ENCODE measurements at places on chromosomes 11 and 22.

- DNase-seq: no peak
These were observed 50.5 kb upstream of the PARVG start for GRCh38 chr22:44130076-44130711.

DNA sequence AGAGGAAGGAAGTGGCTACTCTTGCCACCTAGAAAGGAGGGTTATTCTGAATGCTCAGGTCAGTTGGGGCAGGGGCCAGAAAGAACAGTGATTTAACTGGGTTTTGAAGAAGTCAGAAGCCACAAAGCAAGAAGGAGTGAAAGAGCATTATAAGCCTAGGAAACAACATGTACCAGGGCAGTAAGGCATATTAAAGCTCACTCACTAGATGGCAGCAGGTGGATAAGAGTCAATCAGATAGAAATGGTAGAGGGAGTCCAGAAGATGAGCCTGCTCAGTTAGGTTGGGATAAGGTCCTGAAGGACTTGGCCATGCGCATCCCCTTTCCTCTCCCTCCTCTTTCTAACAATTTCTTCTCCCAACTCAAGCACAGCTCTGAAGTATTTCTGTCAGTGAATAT is 22.0 kb upstream of the PATE1 start:
- DNase-seq: peak; percentile 47

- peak; percentile 86 for DNase-seq
These were observed 56.9 kb downstream of the PACS1 start for GRCh38 chr11:66126808-66127555.

DNA sequence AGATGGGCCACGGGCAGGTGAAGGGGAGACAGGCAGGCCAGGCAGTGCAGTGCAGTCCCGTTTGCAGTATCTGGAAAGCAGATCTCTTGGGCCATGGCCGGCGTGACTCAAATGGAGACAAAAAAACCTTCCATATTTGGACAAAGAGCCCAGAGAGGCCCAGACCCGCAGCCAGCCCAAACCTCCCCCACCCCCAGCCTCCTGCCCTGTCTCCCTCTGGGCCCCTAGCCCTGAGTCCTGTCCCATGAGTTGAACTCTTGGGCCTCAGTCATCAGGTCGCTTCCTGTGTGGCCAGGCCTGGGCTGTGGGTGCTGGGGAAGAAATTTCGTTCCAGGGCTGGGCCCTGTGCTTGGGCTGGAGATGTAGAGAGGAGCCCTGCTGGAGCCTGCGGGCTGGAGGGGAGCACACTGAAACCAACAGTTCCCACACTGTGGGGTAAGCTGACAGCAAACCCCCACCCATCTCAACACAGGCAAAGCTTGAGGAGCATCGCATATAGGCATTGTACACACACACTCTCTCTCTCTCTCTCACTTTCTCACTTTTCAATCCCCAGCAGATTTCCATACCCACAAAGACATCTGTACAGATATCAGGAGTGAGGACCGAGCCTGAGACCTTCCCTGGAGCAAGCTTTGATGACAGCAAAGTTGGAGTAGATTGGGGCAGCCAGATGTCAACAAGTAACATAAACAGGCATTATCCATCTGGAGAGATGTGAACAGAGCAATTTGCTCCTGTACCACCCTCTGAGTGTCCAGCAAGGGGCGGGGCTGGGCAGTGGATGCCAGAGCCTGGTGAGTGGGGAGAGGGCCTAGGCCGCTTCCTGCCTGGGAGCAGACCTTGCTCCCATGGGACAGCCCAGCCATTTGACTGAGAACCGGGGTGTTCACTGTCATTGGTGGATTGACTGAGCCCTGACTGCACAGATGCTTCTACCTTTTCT is 17.2 kb downstream of the ARHGEF17 start:
- DNase-seq: no peak

- no peak for DNase-seq
These were observed 27.2 kb downstream of the GNB1L start for GRCh38 chr22:19827341-19828034.

Data from iris pigment epithelial cell (primary cell).